ENCODE measurements at places on chromosomes 2 and 18.

- DNase-seq, result no peak
These were observed 36.2 kb upstream of the BMP10 start for GRCh38 chr2:68907232-68907919.

DNA sequence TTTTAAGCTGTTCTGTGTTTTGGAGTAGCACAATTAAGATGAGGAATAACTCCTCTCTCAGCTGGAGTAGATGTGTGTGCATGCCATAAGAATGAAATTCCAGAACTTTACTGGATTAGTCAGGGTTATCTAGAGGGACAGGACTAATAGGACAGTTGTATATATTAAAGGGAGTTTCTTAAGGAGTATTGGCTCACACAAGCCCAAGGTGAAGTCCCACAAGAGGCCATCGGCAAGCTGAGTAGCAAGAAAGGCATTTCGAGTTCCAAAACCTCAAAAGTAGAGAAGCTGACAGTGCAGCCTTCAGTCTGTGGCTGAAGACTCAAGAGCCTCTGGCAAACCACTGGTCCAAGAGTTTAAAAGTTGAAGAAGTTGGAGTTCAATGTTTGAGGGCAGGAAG is 113.7 kb downstream of the RIT2 start:
- no peak for DNase-seq

DNA sequence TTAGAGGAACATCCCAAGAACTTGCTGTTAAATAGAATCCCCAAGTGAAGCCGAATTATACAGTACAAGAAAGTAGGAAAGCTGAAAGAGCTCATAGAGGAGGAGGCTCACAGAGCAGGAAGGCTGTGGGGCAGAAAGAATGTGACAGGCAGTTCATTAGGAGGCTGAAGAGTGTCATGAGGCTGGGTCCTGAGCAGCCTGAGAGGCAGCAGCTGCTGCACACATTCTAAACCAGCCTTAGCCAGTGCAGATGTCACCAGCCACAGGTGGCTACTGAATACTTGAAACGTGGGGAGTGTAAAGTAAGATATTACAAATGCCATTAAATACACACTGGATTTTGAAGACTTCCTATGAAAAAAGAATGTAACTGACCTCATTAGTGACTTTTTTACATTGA is 490.2 kb upstream of the KLHL29 start:
- no peak for DNase-seq

DNA sequence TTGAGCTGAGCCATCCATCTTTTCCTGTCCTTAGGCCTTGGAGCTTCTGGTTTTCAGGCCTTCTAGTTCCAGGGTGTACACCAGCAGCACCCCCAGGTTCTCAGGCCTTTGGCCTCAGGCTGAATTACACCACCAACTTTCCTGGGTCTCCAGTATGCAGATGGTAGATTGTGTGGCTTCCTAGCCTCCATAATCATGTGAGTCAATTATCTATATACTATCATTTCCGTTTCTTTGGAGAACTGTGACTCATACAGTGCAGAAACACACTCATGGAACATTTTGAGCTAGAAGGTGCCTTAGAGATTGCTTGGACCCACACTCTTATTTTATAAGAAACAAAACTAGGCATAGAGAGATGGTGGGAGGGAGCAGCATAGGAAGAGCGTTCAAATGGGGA is 167.4 kb downstream of the NCK2 start:
- no peak for DNase-seq

DNA sequence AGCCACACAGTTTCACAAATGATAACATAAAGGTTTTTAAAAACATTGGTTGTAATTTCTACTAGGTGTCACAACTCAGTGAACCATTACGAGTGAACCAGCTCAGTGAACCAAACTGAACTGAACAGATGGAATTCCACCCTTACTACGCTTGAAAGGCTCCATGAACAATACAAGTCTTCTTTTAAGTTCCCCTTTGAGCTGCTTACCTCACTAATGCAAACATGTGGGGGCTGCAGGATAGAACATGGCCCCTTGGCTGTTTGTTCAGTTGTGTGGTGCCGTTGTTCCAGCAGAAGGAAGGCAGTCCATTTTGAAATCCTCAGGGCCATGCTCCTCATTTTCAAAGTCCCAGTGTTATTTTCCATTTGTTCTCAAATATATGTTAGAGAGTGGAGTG is 30.7 kb upstream of the KLHL14 start:
- DNase-seq, result no peak

DNA sequence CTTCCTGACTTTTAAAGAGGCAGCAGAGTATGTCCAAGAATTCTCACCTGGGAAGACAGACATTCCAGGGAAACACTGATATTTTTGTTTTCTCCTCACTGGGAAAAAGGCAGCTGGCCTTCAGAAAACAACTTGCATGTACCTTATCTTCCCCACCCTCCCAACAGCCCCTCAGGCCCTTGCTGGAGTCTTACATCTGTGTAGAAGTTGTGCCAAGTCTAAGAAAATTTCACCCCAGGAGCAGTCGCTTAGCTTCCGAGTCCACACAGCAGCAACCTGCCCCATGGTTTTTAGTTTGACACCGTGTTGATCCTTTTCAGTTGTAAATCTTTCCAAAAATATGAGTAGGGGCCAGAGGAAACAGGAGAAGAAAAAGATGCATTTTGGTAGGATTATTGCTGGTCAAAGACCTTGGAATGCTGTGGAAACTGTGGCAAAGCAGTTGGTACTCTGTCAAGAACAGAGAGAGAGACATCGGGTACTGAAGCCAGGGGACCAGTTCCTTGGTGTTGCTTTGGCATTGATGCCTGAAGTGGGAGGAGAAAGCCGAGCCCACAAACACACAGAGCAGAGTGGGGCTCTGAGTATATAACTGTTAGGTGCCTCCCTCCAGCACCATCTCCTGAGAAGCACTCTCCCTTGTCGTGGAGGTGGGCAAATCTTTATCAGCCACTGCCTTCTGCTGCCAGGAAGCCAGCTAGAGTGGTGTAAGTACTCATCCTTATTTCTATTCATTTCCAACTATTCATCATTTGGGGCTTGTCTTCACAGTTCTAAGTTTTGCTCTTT is at the start of gene SLC14A1:
SLC14A1 (plus strand) TSS at position 615 of the 789 bp plus-strand sequence. CDS start 6,140 bp downstream, outside the sequence.
- no peak for DNase-seq

DNA sequence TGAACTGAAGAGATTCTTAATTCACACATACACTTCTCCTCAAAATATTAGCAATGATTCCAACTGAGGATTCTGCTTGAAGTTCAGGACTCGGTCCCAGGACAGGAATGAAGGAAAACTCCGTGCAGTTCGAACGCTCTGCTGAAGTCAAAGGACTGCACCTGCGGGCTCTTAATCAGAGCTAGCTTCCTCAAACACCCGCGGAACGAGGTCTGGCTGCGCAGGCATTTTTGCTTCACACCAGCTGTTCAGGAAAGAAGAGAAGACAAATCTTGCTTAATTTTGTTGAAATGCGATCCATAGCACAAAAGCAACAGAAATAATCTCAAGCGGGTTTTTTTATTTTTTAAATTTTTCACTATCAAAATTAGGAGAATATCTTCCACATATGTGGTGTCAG is 175.6 kb downstream of the LAMA1 start:
- DNase-seq, result no peak

DNA sequence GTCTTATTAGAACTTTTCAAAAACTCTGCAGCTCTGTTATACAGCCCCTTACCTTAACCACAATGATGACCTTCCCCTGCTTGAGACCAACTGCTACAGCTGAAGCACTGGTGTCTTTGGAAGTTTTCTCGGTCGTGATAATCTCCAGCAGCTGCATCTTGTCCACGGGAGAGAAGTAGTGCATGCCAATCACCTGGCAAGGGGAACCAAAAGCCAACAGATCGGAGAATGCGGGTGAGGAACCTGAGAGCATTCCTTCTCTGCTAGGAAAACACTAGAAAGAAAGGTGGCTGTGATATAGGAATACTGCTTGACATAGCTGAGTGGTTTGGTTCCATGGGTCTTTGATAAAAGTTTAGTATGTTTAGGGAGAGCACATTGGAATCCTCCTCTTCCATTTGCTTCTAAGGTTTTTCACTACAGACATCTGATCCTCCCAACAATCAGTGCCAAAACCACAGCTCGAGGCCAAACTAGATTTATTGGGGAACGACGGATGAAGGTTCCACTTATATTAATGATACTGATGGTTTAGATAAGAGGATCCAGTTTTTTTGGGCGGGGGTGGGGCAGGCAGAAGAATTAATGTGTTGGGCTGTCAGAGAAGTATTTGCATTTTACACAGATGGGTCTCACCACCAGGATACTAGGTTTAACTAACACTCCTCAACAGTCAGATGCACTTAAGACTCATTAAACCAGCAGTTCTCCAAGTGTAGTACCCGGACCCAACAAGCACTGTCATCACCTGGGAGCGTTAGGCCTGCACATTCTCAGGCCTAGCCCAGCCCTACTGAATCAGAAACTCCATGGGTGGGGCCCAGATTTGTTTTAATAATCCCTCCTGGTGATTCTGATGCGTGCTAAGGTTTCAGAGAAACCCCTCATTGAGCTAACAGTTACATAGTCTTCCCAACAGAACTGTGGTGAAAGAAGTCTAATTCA is 22.4 kb downstream of the GAREM2 start:
- DNase-seq, result no peak

- no peak for DNase-seq
These were observed 18.0 kb downstream of the HJURP start for GRCh38 chr2:233836359-233836758.
